ENCODE measurements at places on chromosomes 1 and 21. TPM values are rescaled to one million over a fixed set of nuclear protein-coding genes. Genes with fewer than 3 reads are reported as not detected.

- DNase-seq, result no peak
Measured at GRCh38 chr1:152182431-152182830, 23.4 kb upstream of the RPTN start.

GRCh38 chr1:104172243-104172681 lies 422.6 kb downstream of the AMY1C start:
- DNase-seq, result no peak

- DNase-seq, result peak; percentile 6
Measured at GRCh38 chr1:212062832-212063438, 27.4 kb downstream of the DTL start.

GRCh38 chr1:48817505-48818114 lies 40.9 kb upstream of the BEND5 start:
- peak; percentile 40 for DNase-seq

- DNase-seq, result no peak
Measured at GRCh38 chr1:15678578-15678977, 5.5 kb upstream of the PLEKHM2 start.

- DNase-seq, result no peak
Measured at GRCh38 chr1:201218409-201218808, 27.8 kb downstream of the IGFN1 start.

DNA sequence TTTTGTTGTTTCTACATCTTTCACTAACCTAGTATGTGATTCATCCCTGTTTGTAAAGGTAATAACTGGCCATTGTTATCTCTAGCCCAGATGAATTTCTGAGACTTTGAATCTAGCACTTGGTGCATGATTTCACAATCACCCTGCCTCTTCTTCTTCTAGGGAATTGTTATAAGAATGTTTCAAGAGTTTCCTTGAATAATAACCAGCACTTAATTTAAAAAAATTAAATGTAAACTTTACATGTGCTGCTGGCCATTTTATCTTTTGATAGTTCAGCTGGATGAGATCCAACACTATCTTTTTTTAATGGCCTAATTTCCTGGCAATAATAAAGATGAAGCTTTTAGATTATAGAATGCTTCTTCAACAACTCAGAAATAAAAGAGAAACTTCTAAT lies 31.8 kb downstream of the UBE2U start:
- no peak for DNase-seq

- no peak for DNase-seq
Measured at GRCh38 chr21:39685991-39686390, 59.0 kb upstream of the IGSF5 start.

- no peak for DNase-seq
Measured at GRCh38 chr1:229025576-229025975, 245.3 kb upstream of the RAB4A start.

GRCh38 chr1:109307274-109308021 lies 637 bp upstream of the MYBPHL start:
- no peak for DNase-seq

GRCh38 chr1:229385853-229386456 lies 43.1 kb upstream of the CCSAP start:
- no peak for DNase-seq

DNA sequence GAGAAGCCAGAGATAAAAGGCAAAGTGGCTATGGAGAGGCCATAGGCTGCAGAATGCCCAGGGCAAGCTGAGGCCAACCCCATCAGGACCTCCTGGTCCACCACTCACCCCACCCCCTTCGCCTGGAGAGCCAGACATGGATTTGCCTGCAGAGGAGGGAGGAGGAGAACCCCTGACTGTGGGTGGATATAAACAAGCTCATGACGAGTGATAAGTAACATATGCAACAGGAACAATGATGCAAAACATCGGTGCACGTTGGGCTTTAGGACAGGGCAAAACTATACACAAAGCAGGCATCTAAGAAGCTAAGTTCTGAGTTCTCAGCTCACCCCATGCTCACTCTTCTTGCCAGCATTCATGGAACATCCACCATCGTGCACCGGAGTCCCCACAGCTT lies 150.3 kb downstream of the ETS2 start:
- no peak for DNase-seq

Gene MATN1
- 1.1 TPM for polyA plus RNA-seq

GRCh38 chr21:25103500-25104207 lies 503.6 kb downstream of the MRPL39 start:
- DNase-seq, result no peak

- DNase-seq, result no peak
Measured at GRCh38 chr1:167136191-167136614, 42.3 kb downstream of the STYXL2 start.

GRCh38 chr1:87329051-87329525 lies 408 bp downstream of the LMO4 start:
- peak; percentile 54 for DNase-seq

- peak; percentile 81 for DNase-seq
Measured at GRCh38 chr1:218886101-218886871, 287.4 kb upstream of the LYPLAL1 start.

DNA sequence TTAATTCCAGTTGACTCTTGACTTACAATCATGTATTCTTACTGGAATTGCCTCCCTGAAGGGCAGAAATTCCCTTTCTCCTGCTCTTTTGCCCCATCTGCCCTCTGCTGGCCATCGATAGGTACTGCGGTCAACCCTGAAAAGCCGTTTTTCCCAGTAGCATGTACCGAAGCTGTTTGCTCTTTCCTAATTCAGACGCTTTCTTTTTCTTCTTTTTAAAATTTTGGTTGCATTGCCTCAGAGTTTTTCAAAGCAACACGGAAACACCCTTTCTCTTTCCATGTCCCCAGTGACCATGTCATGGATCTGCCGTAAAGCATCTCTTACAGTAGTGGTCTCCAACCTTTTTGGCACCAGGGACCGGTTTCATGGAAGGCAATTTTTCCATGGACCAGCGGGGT lies 164.2 kb upstream of the C1orf21 start:
- DNase-seq, result peak; percentile 31

DNA sequence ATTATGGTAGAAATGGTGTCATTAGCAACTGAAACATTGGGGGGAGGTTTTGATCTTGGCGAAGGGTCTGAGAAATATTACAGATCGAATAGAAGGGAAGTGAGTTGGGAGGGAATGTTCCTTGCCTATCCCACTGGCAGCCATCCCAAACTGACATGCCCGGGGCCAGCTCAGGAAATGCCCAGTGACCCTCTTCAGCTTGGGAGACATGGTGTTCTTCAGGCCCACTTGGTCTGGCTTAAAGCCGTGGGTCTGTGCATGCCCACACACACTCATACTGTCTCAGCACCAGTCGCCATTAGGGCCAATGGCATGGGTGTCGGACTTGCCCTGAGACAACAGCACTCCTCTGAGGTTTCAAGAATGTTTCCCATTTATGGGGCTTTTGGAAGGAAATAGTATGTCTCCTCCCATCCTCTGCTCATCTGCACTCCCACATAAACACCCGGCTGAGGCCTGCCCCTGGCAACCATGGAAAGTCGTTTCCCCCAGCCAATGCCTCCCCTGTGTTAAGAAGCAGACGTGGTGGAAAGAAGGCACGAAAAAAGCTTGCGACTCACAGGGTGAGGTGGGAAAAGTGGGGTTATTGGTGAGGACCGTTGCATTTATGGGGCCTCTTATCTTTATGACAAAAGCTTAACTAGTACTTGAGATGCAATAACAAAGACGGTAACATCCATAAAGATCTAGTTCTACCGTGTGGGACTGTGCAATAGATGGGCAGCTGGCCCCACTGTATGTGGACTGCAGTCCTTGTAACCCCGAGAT lies 2.0 kb downstream of the RNF186 start:
- no peak for DNase-seq

GRCh38 chr1:212367474-212368072 lies 47.1 kb downstream of the PACC1 start:
- DNase-seq, result no peak

GRCh38 chr1:150508982-150509381 lies 1.1 kb downstream of the ECM1 start:
- DNase-seq, result no peak

- DNase-seq, result no peak
Measured at GRCh38 chr21:29654855-29655254, 284.9 kb downstream of the GRIK1 start.

DNA sequence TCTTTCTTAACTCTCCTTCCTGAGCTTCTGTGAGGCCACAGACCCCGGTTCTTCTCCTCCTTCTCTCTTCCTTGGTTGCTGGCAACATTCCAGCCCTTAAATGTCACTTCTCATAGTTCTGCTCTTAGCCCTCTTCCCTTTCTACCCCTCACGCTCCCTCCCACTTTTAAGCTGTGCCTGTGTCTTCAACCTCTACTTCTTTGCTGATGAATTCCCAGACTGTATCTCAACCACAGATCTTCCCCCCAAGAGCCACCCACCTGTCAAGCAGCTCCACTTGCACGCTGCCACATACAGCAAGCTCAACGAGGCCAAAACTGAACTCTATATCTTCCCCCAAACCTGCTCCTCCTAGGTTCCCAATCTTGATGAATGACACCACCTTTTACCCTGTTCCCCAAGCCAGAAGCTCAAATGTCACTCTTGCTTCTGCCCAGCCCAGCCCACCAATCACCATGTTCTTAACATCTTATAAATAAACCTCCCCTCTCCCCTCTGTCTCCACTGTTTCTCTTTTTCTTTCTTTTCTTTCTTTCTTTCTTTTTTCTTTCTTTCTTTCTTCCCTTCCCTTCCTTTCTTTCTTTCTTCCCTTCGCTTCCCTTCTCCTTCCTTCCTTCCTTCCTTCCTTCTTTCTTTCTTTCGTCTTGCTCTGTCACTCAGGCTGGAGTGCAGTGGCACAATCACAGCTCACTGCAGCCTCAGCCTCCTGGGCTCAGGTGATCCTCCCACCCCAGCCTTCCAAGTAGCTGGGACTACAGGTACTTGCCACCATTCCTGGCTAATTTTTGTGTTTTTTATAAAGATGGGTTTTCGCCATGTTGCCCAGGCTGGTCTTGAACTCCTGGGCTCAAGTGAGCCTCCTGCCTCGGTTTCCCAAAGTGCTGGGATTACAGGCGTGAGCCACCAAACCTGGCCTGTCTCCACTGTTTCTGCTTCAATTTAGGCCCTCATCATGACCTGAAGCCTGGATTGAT lies 19.8 kb upstream of the PTP4A2 start:
- DNase-seq, result no peak

Gene IPP
- 18.8 TPM for polyA plus RNA-seq

DNA sequence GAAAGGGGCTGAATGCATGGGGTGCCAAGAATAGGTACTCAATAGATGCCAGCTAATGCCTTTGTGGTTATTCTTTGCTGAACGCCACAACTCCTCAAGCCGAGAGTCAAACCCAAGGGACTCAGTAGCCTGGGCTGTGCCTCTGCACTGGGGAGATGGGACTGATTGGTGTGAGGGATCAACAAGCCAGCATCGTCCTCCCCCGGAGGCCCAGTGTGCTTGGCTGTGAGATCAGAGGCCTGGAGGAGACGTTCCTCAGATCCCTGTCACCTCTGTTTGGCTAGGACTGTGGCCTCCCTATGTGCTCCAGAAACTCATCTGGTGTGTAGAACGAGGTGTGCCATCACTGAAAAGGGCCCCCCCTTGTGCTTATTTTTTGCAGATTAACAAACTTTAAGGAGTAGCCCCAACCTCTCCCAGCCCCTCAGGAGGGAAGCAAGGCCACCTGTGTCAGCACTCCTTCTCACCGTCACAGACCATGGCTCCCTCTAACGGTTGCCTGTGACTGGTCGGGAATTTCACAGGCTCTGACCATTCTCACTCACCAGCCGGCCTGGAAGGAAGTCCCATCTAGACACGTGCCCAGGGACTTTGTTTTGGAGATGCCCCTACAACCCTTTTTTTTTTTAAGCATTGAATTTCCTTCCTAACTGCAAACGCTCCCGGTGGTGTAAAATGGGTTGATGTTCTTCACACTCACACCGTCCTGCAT lies 194.0 kb upstream of the VAMP3 start:
- DNase-seq, result no peak

DNA sequence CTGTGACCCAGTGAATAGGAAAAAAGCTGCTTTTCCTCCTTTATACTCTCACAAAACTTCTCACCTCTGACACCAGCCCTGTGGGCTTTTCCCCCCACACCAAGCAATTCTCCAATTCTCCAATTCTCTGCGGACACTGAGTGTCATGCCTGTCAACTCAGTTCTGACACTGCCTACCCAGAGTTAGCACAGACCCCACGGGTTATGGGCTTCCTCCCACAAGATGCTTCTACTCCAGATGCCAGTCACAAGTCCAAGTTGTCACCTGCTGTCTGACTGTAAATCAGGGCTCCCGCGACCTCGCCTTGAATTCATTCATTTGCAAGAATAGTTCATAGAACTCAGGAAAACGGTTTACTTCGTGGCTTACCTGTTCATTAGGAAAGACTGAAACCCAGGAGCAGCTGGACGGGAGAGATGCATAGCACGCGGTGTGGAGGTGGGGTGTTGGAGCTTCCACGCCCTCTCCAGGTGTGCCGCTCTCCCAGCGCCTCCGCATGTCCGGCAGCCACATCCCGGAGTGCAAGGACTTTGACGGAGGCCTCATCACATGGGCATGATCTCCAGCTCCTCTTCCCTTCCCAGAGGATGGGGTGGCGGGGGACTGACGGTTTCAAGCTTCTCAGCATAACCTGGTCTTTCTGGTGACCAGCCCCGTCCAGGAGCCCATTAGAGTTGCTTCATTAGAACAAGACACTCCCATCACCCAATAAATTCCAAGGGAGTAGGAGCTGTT lies 154.7 kb downstream of the PGBD5 start:
- DNase-seq, result no peak

DNA sequence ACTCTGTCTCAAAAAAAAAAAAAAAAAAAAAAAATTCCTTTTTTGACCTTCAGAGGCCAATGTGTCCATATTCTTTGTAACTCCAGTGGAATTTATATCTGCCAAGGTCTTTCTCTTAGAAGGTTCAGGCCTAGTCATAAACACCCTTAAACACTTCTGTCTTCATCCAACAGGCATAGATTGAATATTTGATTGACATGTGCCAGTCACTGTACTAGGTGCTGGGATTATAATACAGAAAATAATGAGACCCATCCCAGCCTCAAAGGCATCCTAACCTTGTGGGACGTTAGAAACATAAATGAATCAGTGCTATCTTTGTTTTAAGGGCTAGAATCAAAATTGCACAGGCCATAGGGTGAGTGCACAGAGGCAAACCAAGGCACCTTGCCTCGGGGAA lies 62.9 kb upstream of the SERBP1 start:
- DNase-seq, result no peak

Gene MFAP2
- 70.4 TPM for polyA plus RNA-seq

Gene GSTM3
- polyA plus RNA-seq, result 34.4 TPM

GRCh38 chr1:201134405-201134804 lies 7.4 kb upstream of the ASCL5 start:
- DNase-seq, result no peak

DNA sequence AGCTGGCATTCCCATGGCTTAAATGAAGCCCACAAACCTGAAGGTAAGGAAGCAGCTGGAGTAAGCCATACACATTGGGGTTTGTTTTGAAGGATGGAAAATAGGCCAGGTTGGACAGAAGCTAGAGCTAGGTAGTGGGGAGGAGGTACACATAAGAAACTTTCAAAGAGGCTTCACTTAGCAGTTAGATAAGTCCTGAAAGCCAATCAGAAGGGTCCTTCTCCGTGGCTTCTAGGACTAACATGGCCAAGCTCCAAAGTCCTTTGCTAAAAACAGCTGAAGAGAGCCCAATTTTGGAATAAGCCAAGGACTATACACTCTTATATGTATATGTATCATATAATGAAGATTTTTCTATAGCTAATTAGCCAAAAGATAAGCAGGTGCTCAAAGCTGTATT lies 1.8 kb downstream of the EYA3 start:
- DNase-seq, result no peak

Gene SELP
- polyA plus RNA-seq, result 0.76 TPM

GRCh38 chr1:154326546-154327465 lies 1.5 kb downstream of the ATP8B2 start:
- DNase-seq, result peak; percentile 54

Gene SLFNL1
- 0.68 TPM for polyA plus RNA-seq

- DNase-seq, result no peak
Measured at GRCh38 chr1:19079541-19080472, 123.3 kb upstream of the IFFO2 start.

All from hindlimb muscle (tissue), 1 donor.